ENCODE measurements at places on chromosomes 6 and 20.
A peak's percentile ranks its signal among the peaks of the same experiment; 100 is the strongest.

DNA sequence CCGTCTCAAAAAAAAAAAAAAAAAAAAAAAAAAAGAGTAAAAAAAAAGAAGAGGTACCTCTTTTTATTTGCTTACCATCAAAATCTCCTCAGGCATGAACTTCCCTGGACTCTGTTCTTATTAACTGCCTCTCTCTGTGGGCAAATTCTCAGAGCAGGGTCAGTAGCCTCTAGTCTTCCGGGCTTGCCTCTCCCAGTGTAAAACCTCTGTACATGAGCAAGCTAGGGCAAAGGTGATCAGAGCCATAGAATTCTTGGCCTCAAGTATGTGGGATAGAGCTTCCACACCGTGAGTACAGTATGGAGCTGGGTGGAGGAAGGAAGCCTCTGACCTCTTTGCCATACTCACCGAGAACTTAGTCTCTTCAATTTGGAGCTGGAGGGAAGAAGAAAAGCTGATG is 58.5 kb downstream of the TRPC4AP start:
- DNase-seq, result no peak

- peak; percentile 53 for DNase-seq
Observed at GRCh38 chr6:28673787-28674671, 148.3 kb downstream of the GPX5 start.

GRCh38 chr6:7668936-7669335 is 57.0 kb upstream of the BMP6 start:
- no peak for DNase-seq

DNA sequence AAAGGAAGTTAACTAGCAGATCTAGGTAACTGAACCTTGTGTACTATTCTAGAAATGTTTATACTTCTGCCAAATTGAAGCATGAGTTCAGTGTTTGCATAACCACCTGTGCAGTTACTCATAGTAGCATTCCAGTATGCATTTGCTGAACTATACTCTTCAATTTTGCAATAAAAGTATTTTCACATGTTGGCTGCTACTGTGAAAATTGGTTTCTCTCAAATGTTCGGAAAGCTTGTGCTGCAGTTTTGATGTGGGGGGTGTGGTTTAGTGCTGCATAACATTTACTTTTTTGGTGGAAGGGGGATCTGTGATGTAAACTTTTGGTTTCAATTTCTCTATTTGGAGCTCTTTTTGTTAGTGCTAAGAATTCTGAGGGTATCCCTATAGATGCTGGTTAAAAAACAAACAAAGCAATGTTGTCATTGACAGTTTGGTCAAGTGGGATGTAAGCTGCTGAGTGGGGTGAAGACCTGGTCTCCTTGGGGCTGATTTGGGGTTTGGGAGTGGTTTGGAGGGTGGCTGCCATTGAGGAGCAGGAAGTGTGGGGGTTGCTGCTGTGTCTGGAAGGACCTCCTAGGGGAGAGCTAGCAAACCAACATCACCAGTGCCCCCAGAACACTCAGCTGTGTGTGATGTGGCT is 87.8 kb downstream of the CARMIL1 start:
- no peak for DNase-seq

- DNase-seq, result no peak
Observed at GRCh38 chr6:71082033-71082650, 125.3 kb upstream of the B3GAT2 start.

- DNase-seq, result no peak
Observed at GRCh38 chr20:37357481-37358365, 11.8 kb downstream of the SRC start.

DNA sequence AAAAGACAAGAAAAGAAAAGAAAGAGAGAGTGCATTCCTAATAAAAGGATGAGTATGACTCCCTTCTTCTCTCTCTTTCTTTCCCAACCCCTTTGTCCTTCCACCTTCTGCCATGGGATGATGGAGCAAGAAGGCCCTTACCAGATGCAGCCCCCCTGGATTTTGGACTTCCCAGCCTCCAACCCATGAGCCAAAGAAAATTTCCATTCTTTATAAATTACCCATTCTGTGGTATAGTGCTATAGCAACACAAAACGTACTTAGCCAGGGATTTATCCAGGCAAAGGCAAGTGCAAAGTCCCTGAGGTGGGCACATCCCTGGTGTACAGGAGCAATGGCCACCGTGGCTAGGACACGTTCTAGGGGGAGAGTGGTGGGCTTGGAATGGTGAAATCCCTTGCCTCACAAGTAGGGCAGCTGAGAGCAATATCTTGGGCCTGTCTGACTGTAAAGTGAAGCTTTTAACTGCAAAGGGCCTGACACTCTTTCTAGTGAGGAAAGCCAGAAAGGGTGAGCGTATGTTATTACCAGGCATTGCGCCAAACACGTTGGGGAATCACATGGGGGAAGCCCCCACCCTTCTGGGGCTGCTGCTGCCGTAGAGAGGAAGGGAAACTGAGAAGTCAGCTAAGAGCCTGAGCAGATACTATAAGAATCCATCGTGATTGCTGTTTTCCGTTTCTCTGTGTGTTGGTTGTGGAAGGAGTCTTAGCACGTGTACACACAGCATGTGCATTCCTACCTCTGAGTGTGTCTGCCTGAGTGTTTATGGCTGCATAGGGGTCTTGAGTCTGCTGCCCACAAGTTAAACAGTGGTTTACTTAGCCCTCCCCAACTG is 50.7 kb upstream of the SIRPA start:
- DNase-seq, result peak; percentile 16

DNA sequence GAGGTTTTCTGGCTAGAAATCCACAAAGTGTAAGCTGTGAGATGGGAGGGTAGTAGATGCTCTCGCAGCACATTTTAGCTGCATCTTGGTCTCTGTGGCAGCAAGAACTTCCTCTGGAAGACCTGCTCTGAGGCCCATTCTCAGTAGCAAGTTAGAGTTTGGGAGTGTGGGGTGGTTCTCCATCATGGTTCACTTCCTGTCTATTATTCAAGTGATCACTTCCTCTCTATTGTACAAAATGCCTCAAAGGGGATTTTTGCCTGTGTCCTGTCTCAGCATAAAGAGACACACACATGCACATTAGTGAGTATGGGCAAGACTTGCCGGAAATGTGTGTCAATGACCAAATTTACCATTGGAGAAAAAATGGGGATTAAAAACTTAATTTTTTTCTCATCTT is 42.5 kb downstream of the LYRM2 start:
- DNase-seq, result no peak

DNA sequence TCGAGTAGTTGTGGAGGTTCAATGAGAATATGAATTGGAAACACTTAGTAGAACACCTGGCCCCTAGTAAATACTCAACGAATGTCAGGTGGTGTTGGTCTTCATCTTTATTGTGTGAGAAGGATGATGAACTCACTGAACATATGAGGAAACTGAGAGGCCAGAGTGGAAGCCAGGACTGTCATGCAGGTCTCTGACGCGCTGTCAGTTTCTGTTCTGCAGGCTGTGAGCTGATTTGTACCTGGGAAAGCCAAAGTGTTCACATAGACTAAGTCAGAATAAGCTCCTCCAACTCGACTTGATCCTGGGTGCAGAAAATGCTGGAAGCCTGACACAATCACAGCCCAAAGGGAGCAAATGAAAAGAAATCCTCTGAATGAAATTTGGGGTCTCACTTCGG is 222.2 kb downstream of the LY86 start:
- DNase-seq, result no peak

DNA sequence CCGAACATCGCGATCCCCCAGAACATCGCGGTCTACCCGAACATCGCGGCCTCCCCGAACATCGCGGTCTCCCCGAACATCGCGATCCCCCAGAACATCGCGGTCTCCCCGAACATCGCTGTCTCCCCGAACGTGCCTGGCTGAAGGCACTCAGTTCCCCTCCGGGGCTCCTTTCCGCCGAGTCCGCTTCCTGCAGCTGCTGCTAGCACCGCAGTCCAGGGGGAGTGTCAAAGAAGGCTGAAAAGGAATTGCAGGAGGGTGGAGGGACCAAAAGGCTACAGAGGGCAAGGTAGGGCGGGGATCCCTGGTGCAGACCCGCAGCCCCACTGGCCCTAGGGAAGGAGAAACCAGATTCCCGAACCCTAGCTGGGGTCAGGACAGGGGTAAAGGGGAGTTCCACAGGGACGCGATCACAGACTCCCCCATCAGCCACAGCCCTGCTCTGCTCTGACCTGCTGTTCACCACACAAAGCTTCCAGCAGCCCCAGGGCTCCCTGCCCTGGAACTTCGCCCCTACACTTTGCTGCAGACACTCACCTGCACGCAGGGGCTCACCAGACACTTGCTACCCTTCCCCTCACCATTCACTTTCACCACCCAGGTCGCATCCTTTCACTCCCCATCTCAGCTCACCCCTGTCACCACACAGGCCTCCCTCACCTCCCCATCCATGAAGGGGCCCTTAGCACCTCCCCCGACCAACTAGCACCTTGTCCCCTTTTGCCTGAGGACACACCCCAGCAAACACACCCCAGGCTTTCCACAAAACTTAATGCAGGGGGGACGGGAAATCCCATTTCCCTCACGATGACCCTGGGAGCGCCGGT is 1.7 kb downstream of the ULBP1 start:
- no peak for DNase-seq

DNA sequence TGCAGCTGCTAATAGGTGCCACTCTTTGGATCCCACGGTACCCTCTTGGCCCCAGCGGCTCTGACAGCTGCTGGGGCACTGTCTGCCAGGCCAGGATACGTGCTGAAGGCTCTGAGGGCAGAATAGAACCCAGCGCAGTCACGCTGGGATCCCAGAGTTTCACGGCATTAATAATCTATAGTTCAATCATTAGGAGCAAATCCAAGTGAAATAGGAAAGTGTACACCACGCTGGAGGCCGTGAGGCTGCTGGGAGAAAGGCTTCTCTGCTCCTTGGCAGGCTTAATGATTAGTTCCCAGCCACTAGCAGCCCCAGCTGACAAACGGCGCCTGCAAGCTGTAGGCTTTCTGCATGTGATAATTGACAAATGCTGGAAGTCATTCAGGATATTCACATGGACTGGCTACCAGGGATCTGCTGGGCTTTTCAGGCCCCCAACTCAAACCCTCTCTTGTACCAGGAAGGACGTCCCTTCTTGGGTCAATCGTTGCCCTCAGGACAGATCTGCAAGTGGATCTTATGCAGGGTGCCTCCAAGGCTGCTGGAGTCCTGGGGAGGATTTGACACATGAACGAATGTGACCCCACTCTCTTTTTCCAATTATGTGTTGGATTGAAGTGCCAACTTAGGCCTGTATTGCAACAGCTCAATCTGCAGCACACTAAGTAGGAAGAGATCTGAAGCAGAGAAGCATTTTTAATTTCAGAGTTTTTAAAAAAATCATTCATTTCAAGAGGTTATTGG is 50.1 kb upstream of the INSM1 start:
- no peak for DNase-seq

- DNase-seq, result no peak
Observed at GRCh38 chr6:11847515-11848345, 69.1 kb upstream of the ADTRP start.

GRCh38 chr6:35754452-35755277 is 17.8 kb downstream of the ARMC12 start:
- DNase-seq, result no peak

GRCh38 chr6:121247386-121247785 is 86.9 kb downstream of the TBC1D32 start:
- DNase-seq, result no peak

DNA sequence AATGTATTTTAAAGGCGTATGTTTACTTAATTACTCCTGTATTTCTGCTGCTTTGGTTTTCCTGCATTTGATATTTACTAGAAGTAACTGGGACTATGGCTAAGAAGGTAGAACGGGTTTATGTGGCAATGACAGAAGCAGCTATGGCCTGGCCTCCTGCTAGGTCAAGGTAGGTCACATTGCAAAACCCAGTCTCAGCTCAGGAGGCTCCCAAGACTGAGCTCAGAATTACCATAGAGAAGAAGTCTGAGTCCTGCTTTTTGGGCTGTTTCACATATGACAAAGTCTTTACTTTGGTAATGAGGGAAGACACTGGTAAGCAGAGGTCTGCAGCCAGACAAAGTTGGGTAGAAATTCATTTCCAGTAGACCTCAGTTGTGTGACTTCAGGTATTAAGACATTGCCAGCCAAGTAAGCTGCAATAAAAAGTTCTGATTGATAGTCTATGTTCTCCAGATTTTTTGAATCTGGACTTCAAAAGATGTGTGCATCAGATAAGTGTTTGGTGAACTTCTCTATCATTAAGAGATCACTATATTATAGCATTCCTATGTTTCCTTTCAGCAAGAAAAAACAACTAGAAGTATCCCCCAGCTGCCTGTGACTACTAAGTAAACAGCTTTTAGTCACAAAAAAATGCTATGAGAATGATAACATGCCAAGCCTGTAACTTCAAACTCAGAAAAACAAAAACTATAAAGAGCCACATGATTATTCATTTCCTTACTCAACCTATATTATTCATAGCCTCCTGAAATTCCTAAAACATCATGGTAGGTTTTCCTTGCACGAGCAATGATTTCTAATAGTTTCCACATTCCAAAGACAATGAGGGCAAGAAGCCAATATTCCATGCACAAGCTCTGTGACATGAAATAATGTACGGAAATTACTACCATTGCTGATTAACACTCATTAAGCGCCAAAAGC is 312.3 kb downstream of the HAO1 start:
- no peak for DNase-seq

GRCh38 chr6:134936476-134936875 is 13.4 kb downstream of the ALDH8A1 start:
- DNase-seq, result no peak

- no peak for DNase-seq
Observed at GRCh38 chr20:61964675-61965605, 100.7 kb downstream of the TAF4 start.

- DNase-seq, result no peak
Observed at GRCh38 chr6:164133095-164133494, 718.6 kb downstream of the QKI start.

DNA sequence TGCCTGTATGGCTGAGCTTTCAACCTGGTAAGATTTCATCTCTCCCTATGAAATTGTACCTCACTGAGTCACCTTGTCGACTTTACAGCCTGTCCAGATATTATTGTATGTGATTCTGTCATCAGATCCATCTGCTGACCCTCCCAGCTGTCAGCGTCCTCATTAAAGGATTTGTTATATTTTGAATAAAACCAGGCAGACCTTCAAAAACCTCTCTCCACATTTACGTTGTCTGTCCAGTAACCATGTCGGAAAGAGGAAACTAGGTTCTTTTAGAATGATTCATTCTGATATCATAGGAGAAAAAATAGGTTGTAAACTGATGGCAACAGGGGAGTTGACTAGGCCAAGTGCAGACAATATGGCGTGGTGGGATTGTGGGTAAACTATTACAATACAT is 38.5 kb downstream of the TSPYL4 start:
- DNase-seq, result no peak

- no peak for DNase-seq
Observed at GRCh38 chr20:312067-312466, 13.3 kb upstream of the SOX12 start.

DNA sequence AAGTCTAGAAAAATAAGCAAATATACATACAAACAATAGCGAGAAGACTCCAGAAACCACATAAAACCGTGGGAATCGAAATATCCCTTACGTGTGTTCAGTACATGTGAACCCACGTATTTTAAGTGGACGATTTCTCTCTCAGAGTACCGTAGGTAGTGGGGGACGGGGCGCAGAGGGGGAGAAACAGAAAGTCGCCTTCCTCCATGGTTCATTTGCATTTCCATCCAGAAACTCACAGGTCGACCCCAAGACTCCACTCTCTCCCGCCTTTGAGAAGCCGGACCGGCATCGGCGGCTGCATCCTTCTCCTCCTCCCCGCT is 538 bp upstream of the ENPP1 start:
- no peak for DNase-seq

- no peak for DNase-seq
Observed at GRCh38 chr20:37311710-37312355, 22.4 kb downstream of the MANBAL start.

- DNase-seq, result no peak
Observed at GRCh38 chr6:87731818-87732661, 30.0 kb upstream of the AKIRIN2 start.

- DNase-seq, result no peak
Observed at GRCh38 chr6:109345986-109346385, 36.3 kb downstream of the CD164 start.

Measured in stimulated activated CD8-positive, alpha-beta memory T cell treated with anti-CD3 and anti-CD28 coated beads, Interleukin-2, amount 100 ng/mL, for 48 hours (primary cell).